Bronchus fibroblast of lung (primary cell): ENCODE measurements at places on chromosomes 3 and 15. TPM values are rescaled to one million over a fixed set of nuclear protein-coding genes. Genes with fewer than 3 reads are reported as not detected.

Gene NPAP1
- total RNA-seq = not detected in 2 replicates

Gene RBP2
- total RNA-seq = not detected in 2 replicates

Gene PPP1R14D
- total RNA-seq = not detected in 2 replicates

Gene PLIN1
- total RNA-seq = 0.15 TPM in 1 of 2 replicates, not detected in the other

Gene COL8A1
- 84.6 and 85.7 TPM in 2 replicates for total RNA-seq

Gene PLA2G4D
- total RNA-seq = not detected in 2 replicates

Gene TRH
- 0.15 TPM in 1 of 2 replicates, not detected in the other for total RNA-seq

Gene CLASP2
- total RNA-seq = 21.7 and 27.7 TPM in 2 replicates

Gene NUP210
- total RNA-seq = not detected in 2 replicates

Gene HIGD2B
- total RNA-seq = not detected in 2 replicates

Gene HYPK
- 24.4 and 35.7 TPM in 2 replicates for total RNA-seq

Gene FEZF2
- total RNA-seq = not detected in 2 replicates

Gene CD276
- total RNA-seq = 91.6 and 108 TPM in 2 replicates

Gene WNT7A
- total RNA-seq = not detected in 2 replicates

Gene CACNA2D3
- total RNA-seq = under 0.01 TPM in 1 of 2 replicates, not detected in the other

Gene HYKK
- 7.4 TPM in 2 replicates for total RNA-seq

Gene NR2F2
- 13.8 and 21.4 TPM in 2 replicates for total RNA-seq

Gene IL20RB
- 2.2 and 3.0 TPM in 2 replicates for total RNA-seq

Gene C3orf49
- total RNA-seq = not detected in 2 replicates

Gene COL6A5
- total RNA-seq = not detected in 2 replicates

Gene RPL15
- total RNA-seq = 3,571 and 4,186 TPM in 2 replicates

Gene GOLGA8R
- 0.30 and 0.50 TPM in 2 replicates for total RNA-seq

Gene PLXND1
- total RNA-seq = 41.5 and 56.7 TPM in 2 replicates

Gene CFAP91
- 0.45 and 0.50 TPM in 2 replicates for total RNA-seq

Gene APOD
- total RNA-seq = 0.74 and 1.0 TPM in 2 replicates

Gene CISH
- total RNA-seq = 1.2 and 2.1 TPM in 2 replicates

Gene MITF
- total RNA-seq = 4.6 and 5.4 TPM in 2 replicates

Gene RBSN
- total RNA-seq = 15.5 and 16.1 TPM in 2 replicates

Gene PLSCR2
- not detected in 2 replicates for total RNA-seq

Gene REC114
- not detected in 2 replicates for total RNA-seq

Gene ADPGK
- 50.6 and 53.8 TPM in 2 replicates for total RNA-seq

Gene POPDC2
- not detected in 2 replicates for total RNA-seq

Gene SLC28A2
- total RNA-seq = not detected in 2 replicates

Gene HGD
- not detected in 2 replicates for total RNA-seq

Gene NEK11
- total RNA-seq = 1.2 and 2.9 TPM in 2 replicates

Gene GABRR3
- not detected in 2 replicates for total RNA-seq

Gene CDHR4
- total RNA-seq = not detected in 2 replicates

Gene SLC2A2
- not detected in 2 replicates for total RNA-seq

Gene ZNF385D
- total RNA-seq = 0.59 and 1.3 TPM in 2 replicates

Gene ASTE1
- 3.4 and 4.8 TPM in 2 replicates for total RNA-seq

Gene CCDC9B
- total RNA-seq = 2.1 and 4.2 TPM in 2 replicates

Gene VGLL3
- 15.8 and 32.8 TPM in 2 replicates for total RNA-seq

Gene DAZL
- total RNA-seq = not detected in 2 replicates

Gene FAM3D
- total RNA-seq = not detected in 2 replicates

Gene CSPG5
- total RNA-seq = 0.15 and 0.17 TPM in 2 replicates

Gene ADAMTS7
- 4.3 and 5.0 TPM in 2 replicates for total RNA-seq

Gene HHLA2
- not detected in 2 replicates for total RNA-seq
